CD4-positive, alpha-beta T cell (primary cell): ENCODE measurements at places on chromosomes 11 and 22. TPM values are rescaled to one million over a fixed set of nuclear protein-coding genes. Genes with fewer than 3 reads are reported as not detected.

DNA sequence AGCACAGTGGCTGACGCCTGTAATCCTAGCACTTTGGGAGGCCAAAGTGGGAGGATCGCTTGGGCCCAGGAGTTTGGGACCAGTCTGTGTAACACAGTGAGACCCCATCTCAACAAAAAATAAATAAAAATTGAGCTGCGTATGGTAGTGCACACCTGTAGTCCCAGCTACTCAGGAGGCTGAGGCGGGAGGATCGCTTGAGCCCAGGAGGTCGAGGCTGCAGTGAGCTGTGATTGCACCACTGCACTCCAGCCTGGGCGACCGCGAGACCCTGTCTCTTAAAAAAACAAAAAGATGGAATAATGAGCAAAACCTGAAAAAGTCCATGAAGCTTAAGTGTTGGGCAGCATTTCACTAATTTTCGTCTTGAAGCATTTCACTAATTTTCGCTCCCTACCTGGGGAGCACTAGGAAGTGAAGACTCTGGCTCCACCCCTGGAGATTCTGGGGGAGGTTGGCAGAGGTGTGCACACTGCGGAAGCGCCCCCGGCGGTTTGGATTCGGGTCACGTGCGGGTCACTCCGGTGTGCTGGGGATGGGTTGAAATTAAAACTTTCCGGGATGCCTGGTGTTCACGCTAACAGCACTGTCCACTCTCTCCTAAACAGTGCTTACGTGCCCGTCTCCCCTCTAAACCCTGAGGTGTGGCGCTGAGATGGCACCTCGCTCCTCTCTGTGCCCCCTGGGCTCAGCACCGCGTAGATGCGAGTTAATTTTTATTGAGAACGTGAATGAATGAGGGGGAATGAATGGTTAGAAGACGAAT is 906 bp upstream of the NAA40 start:
- no peak for DNase-seq

GRCh38 chr11:3153291-3153861 is 11.7 kb downstream of the OSBPL5 start:
- no peak for DNase-seq

SPDYC gene
- not detected for total RNA-seq

DNA sequence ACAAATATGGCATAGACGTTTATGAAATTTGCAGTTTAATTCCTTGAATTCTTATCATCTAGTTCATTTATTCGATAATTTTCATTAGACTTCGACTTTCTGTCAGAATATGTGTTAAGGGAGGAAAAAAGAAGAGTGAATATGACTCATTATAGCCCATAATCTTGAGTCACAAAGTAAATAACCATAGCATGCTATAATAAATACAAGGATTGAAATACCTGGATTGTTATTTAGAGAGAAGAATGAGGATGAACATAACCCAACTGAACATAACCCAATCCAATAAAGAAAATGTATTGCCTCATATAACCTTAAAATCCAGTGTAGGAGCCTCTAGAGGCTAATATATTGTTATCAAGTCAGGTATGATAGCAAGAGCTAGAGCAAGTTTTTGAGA is 1858.3 kb upstream of the RAG2 start:
- DNase-seq: no peak

- DNase-seq: no peak
Observed at GRCh38 chr11:78132475-78132874, 7.0 kb downstream of the ALG8 start.

GRCh38 chr22:17629641-17630040 is 1.1 kb upstream of the ATP6V1E1 start:
- DNase-seq: no peak

PATE2 gene
- total RNA-seq: not detected

- no peak for DNase-seq
Observed at GRCh38 chr22:38173641-38173906, 8.1 kb downstream of the PLA2G6 start.

DNA sequence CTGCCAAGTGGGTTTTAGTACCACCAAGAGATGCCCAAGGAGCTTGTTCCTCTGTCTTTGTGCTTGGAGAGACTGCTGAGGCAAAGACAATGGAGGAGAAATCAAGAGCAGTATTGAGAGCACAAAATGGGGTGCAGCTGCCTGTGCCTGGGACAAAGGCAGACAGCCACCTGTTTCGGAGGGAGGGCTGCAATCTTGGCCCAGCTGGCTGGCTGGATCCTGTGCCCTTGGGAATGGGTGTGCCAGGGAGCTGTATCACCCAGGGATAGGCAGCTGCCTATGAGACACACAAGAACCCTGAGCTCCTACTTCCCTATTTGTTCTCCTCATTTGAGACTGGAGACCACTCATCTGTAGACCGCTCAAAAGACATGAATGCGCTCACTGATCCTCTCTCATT is 23.3 kb upstream of the CHRM4 start:
- DNase-seq: no peak

- no peak for DNase-seq
Observed at GRCh38 chr11:133038850-133039249, 493.5 kb downstream of the OPCML start.
